Activated CD4-positive, alpha-beta T cell treated with anti-CD3 and anti-CD28 coated beads, Interleukin-2, amount 50 U/mL, for 1 hour (primary cell): ENCODE measurements at places on chromosomes 2 and 18.
A peak's percentile ranks its signal among the peaks of the same experiment; 100 is the strongest.

GRCh38 chr2:63436488-63436887, 151.8 kb downstream of the WDPCP start:
- DNase-seq = no peak

GRCh38 chr2:144705328-144706245, 185.7 kb upstream of the ZEB2 start:
- DNase-seq = no peak

- no peak for DNase-seq
Measured at GRCh38 chr2:179332903-179333302, 68.3 kb upstream of the SESTD1 start.

- no peak for DNase-seq
Measured at GRCh38 chr2:95296880-95297487, at the start of gene KCNIP3. Gene KCNIP3 (plus strand): TSS chr2:95297347. CDS start chr2:95297439, 92 bp downstream.

DNA sequence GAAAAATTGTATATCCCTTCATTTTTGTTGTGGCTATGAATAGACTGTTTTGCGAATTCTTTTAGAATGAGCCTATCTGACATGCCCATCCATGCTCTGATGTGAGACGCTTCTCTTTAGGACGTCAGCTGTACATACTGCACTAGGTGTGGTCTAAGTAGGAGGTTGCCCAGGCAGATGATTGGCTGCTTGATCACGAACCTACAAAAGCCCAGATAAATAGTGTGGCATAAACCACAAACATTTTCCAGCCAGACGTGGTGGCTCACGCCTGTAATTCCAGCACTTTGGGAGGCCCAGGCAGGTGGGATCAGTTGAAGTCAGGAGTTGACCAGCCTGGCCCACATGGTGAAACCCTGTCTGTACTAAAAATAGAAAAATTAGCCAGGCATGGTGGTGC, 251.8 kb downstream of the AGAP1 start:
- no peak for DNase-seq

DNA sequence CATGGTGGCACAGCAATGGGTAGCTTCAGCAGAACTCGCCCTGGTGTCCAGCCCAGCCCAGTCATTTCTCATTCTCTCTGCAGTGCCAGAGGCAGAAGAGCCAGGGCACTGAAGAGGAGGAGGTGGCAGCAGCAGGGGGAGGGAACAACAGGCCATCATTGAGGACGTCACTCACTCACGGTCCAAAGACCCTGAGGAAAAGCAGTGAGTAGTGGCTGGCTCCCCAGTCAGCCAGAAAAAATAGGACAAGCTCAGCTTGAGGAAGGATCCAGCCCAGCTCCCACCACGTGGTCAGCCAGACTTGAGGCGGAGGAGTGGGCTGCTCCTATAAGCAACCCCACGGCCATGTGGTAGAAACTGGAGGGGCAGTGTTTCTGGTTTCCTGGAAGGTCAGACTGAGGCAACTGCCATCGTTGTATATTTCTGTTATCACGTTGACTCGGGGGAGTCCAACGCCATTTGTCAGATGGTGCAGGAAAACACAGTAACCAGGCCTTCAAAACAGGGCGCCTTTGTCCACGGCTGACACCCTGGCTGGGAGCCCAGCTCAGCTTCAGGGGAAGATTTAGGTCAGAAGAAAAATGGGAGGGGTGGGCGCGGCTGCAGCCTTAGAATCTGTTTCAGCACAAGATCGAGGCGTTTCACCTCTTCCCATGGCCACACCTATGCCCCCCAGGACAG, 19.0 kb upstream of the TMEM247 start:
- no peak for DNase-seq

DNA sequence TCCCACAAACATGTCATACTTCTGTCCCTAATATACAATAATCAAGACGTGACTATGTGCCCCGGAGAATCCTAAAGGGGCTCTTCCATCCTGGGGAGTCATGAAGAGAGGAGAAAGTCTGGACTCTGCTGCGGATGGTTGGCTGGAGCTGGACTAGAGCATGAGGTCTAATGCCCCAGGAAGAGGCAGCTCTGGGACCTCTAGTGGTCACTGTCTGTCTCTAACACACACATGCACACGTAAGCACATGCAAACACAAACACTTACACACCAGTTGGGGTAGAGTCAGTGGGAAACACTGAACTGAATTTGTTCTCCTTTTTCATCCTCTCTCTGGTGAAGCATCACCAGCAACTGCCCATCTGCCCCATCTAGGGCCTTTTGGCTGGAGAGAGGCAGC, 271.6 kb downstream of the TDRD15 start:
- DNase-seq = no peak

- no peak for DNase-seq
Measured at GRCh38 chr2:65158557-65158956, 28.7 kb upstream of the RAB1A start.

- DNase-seq = no peak
Measured at GRCh38 chr2:6196449-6196848, 504.3 kb downstream of the SOX11 start.

DNA sequence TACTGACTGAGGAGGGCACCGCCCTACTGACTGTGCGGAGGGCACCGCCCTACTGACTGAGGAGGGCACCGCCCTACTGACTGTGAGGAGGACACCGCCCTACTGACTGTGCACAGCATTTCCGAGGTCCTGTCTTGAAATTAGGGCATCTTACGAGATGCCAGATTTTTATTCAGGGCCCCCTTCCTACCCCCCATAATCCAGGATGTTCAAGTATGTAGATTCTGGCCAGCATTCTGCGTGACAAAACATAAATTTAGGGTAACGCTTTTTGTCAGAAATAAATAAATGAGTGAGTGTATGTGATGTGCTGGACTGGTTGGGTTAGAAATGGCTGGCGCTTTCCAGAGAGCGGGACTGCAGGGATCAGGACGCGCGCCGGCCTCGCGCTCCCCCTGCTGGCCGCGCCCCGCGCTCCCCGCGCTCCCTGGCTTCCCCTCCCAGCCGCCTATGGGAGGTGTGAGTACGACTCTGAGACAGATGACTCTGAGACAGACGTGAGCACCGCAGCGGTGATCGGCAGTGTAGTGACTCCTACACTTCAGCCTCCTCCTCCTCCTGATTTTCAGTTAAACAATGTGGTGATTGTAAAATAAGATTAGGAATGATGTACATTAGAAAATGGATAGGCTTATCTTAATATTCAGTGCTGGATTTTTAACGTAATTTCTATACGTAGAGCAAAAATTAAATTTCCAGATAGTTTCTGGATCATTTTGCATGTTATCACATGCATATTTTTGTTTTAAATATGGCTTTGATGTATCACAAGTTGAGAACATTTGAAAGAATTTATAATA, 149.2 kb upstream of the NFATC1 start:
- peak; percentile 64 for DNase-seq

DNA sequence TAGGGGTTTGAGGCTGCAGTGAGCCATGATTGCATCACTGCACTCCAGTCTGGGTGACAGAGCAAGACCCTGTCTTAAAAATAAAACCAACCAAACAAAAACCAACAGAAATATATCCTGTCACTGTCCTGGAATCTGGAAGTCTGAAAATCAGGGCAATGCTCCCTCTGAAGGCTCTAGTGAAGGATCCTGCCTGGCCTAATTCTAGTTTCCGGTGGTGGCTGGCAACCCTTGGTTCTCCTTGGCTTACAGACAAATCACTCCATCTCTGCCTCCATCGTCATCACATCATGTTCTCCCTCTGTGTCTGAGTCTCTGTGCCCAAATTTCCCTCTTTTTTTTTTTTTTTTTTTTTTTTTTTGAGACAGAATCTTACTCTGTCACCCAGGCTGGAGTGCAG, 15.9 kb upstream of the VPS4B start:
- DNase-seq = no peak

GRCh38 chr2:38466876-38467767, 90.0 kb upstream of the ATL2 start:
- DNase-seq = no peak

GRCh38 chr2:40886655-40887054, 434.8 kb upstream of the SLC8A1 start:
- DNase-seq = no peak

DNA sequence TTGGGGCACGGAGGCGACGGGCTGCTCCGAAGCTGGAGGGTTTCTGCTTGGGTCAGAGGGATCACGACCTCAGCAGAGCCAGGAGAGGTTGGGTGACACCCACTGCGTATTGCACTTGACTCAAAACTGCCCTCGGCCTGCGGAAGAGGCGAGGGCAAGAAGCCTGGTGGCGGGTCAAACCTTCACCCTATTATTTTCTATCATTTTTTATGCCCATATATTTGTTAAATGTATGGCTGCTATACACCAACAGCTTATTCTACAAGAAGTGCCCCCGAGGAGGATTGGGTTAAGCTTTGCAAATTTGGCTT, 12.6 kb upstream of the SATB2 start:
- DNase-seq = no peak

DNA sequence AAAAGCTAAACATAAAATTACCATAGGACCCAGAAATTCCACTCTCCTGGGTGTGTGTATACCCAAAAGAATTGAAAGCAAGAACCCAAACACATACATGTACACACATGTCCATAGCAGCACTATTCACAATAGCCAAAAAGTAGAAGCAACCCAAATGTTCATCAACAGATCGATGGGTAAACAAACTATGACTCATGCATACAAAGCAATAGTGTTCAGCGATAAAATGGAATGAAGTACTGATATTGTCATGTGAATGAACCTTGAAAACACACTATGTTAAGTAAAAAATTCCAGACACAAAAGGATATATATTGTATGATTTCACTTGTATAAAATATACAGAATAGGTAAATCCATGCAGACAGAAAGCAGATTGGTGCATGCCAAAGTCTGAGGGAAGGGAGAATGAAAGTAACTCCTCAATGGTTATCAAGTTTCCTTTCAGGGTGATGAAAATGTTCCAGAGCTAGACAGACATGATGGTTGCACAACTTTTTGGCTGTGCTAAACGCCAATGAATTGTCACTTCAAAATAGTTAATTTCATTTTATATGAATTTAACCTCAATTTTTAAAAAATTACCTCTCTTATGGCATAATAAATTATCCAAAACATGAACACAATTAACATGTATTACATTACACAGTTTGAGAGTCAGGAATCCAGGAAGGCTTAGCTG, 35.5 kb downstream of the GKN2 start:
- no peak for DNase-seq

DNA sequence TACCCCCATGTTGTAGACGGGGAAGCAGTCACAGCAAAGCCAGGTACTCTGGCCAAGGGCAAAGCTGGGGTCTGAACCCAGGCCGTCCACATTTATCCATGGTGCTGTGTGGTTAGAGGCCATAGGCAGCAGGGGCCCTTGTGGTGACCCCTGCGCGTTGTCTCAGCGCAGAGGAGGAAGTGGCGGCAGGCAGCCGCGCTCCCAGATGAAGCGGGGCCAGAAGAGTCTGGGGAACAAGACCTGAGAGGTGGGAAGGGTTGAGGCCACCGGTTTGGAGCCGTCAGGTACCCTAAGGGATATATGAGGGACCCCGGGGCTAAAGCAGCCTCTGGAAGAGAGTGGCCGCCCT, 770 bp downstream of the ZNF396 start:
- peak; percentile 6 for DNase-seq

DNA sequence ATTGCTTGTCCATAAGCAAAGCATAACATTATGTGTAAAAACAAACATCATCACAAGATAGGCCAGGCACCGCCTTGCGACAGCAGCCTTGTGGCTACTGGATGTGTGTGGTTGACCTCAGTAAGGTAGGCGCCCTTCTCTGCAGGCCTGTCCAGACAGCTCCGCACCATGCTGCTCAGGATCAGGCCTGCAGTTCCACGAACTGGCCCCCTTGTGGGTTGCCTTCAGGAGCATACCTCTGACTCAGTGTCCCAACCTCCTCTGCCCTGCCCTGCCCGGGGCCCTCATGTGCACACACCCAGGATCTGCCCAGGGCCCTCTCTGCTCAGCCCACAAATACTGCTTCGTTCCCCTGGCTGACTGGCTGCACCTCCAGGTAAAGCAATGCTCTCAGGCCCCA, 16.1 kb upstream of the ZNF236 start:
- DNase-seq = no peak

GRCh38 chr2:217362286-217362685, 502.4 kb upstream of the TNP1 start:
- no peak for DNase-seq

DNA sequence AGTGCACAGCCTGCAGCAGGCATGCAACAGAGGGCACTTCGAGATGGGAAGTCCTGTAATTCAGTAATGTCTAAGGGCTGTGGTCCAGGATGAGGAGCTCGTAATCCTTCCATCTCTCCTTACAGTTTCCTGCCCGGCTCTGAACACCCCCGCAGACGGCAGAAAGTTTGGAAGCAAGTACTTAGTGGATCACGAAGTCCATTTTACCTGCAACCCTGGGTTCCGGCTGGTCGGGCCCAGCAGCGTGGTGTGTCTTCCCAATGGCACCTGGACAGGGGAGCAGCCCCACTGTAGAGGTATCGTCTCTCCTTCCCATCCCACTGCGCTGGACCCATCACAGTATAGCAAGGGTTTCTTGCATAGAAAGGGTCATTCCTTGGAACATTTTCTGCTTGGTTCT, 26.7 kb downstream of the FBLN7 start:
- no peak for DNase-seq

DNA sequence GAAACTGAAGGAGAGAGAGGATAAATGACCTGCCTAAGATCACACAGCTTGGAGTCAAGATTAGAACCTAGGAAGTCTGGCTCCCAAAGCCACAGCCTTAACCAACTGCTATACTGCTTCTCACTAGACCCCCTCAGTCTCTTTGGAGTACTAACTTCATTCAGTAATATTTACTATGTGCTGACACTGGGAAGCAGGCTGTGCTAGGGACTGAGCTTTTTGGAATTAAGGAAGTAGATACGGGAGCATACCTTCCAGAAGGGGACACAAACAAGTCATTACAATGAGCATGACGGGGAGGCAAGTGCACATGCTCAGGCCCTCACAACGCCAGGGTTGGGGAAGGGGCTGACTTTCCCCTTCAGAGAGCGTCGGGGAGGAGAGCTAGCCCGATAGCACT, 97.7 kb downstream of the INO80D start:
- DNase-seq = no peak

DNA sequence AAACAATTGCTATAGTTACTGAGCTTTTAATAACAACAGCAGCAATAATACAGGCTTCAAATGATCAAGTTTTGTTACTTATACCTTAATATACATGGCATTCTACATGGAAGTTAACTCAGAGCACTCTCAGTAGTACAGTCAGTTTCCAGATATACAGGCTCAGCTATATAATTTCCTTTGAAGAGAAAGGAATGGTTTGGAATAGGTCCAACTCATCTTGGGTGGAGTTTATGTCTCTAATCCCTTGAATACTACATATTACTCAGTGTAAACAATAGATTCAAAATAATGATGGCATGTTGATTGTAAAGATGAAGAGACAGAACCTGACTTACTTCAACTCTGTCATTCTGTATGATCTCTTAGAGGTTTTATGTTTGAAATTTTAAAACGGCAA, 174.9 kb downstream of the EPHA4 start:
- no peak for DNase-seq

DNA sequence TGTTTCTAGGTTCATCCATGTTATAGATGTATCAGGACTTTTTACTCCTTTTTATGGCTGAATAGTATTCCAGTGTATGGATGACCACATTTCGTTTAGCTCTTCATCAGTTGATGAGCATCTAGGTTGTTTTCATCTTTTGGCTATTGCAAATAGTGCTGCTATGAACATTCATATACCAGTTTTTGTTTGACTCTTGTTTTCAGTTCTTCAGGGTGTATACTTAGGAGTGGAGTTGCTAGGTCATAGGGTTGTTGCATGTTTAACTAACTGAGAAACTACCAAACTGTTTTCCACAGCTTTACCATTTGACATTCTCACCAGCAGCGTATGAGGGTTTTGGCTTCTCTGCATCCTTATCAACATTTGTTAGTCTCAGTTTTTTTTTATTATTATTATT, 25.8 kb upstream of the NAPG start:
- DNase-seq = no peak
